ENCODE measurements at places on chromosomes 11 and 22. TPM values are rescaled to one million over a fixed set of nuclear protein-coding genes. Genes with fewer than 3 reads are reported as not detected.

The CASP12 gene
- not detected for total RNA-seq

The OR56A3 gene
- total RNA-seq, result not detected

The OR8K1 gene
- total RNA-seq, result not detected

The TTC36 gene
- 0.75 TPM for total RNA-seq

The POTEH gene
- total RNA-seq, result not detected

The FOLH1 gene
- total RNA-seq, result not detected

The OR10D3 gene
- not detected for total RNA-seq

The SCARF2 gene
- 1.1 TPM for total RNA-seq

The PCNX3 gene
- 54.8 TPM for total RNA-seq

The OR52E8 gene
- not detected for total RNA-seq

The LYVE1 gene
- not detected for total RNA-seq

The MCAM gene
- total RNA-seq, result 2.0 TPM

The CHRNA10 gene
- total RNA-seq, result 3.7 TPM

The LRRN4CL gene
- 0.32 TPM for total RNA-seq

The DRD4 gene
- 0.39 TPM for total RNA-seq

The IFTAP gene
- total RNA-seq, result 1.9 TPM

The KRTAP5-2 gene
- not detected for total RNA-seq

The MS4A6A gene
- not detected for total RNA-seq

The RRAS2 gene
- 49.2 TPM for total RNA-seq

The PHLDB1 gene
- 0.36 TPM for total RNA-seq

The LDHAL6A gene
- 0.11 TPM for total RNA-seq

The HBG1 gene
- total RNA-seq, result not detected

The TSGA10IP gene
- total RNA-seq, result not detected

The ZNF280B gene
- 3.1 TPM for total RNA-seq

The CAT gene
- 41.7 TPM for total RNA-seq

The SPDYC gene
- total RNA-seq, result not detected

The USP35 gene
- 14.6 TPM for total RNA-seq

The CNGA4 gene
- 0.16 TPM for total RNA-seq

The SLC17A6 gene
- not detected for total RNA-seq

The SCN3B gene
- total RNA-seq, result not detected

The IGLL5 gene
- not detected for total RNA-seq

The ISX gene
- not detected for total RNA-seq

The UPK3A gene
- not detected for total RNA-seq

The HTR3B gene
- total RNA-seq, result not detected

The AP1B1 gene
- total RNA-seq, result 85.7 TPM

The USP2 gene
- total RNA-seq, result 0.41 TPM

The SEC14L2 gene
- total RNA-seq, result 7.2 TPM

The CHRDL2 gene
- not detected for total RNA-seq

The MRGPRX4 gene
- total RNA-seq, result not detected

The MFNG gene
- 250 TPM for total RNA-seq

The IL17REL gene
- not detected for total RNA-seq

The PNPLA3 gene
- total RNA-seq, result 0.25 TPM

The SSTR3 gene
- total RNA-seq, result 0.64 TPM

The PELI3 gene
- 8.3 TPM for total RNA-seq

The SRSF8 gene
- 33.4 TPM for total RNA-seq

The DNAJB7 gene
- not detected for total RNA-seq

The GAS2L1 gene
- 3.0 TPM for total RNA-seq

The OR56B4 gene
- total RNA-seq, result not detected

The SEPTIN3 gene
- 4.6 TPM for total RNA-seq
